ENCODE measurements at places on chromosomes 6 and 20.

DNA sequence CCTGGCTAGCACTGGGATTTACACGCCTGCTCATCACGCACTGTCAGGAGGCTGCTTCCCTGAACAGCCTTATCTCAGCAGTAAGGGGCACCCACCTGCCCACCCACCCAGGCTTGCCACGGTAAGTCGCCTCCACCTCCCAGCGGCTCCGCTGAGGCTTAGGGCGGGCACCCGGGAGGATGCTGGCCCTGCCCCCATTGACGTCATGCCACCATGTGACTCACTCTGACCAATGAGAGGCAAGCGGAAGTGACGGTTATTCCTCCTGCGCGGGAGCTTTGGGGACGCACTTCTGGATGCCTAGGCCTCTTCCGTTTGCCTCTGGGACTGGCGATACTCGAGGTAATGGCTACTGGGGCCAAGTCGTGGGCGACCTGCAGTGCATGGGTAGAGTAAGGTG is 256.8 kb downstream of the QKI start:
- ATAC-seq: peak; percentile 16

DNA sequence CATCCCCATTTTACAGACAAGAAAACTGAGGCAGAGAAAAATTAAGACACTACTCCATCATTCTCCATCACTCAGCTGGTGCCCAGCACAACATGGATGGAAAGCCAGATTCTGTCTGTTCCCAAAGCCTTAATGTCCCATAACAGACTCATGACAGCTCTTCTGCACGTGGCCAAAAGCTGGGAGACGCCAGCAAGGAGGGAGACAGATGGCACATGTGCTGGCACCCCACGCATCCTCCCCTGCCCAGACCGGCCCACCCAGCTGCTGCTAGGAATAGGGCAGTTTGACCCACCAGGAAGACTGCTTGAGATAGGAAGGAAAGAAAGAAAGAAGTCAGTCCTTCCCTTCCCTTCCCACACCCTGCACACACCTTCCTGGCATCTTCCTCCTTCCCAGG is 96.3 kb downstream of the PREX1 start:
- no peak for ATAC-seq

- no peak for ATAC-seq
Measured at GRCh38 chr6:43921548-43922425, 151.8 kb downstream of the VEGFA start.

- ATAC-seq: peak; percentile 12
Measured at GRCh38 chr6:4017834-4018170, 61.1 kb downstream of the FAM217A start.

DNA sequence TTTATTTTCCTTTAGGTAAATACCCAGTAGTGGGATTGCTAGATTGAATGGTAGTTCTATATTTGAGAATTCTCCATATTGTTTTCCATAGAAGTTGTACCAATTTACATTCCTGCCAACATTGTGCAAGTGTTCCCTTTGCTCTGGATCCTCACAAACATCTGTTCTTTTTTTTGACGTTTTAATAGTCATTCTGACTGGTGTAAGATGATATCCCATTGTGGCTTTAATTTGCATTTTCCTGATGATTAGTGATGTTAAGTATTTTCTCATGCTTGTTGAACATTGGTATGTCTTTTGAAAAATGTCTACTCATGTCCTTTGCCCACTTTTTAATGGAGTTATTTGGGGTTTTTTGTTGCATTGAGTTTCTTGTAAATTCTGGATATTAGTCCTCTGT is 85.6 kb downstream of the UBE3D start:
- no peak for ATAC-seq

- ATAC-seq: no peak
Measured at GRCh38 chr6:27565839-27566779, 93.2 kb upstream of the ZNF184 start.

- ATAC-seq: no peak
Measured at GRCh38 chr6:34514593-34515472, 41.3 kb downstream of the SPDEF start.

DNA sequence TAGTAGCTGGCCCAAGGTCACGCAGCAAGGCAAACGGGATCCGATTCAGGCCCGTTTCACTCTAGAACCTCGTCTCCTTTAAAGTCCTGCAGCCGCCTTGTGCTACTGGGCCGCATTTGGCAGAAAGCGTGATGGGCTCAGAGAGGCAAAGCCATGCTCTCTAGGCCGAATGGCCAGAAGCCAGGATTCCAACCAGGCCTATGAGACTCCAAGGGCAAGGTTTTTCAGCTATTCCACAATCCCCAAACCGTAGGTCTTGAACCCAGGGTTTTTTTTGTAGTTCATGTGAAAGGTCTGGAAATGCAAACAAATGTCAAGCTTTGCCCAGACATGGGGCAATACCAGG is 174.1 kb downstream of the PREX1 start:
- no peak for ATAC-seq

GRCh38 chr6:41049521-41049920 is 3.5 kb upstream of the APOBEC2 start:
- ATAC-seq: no peak

DNA sequence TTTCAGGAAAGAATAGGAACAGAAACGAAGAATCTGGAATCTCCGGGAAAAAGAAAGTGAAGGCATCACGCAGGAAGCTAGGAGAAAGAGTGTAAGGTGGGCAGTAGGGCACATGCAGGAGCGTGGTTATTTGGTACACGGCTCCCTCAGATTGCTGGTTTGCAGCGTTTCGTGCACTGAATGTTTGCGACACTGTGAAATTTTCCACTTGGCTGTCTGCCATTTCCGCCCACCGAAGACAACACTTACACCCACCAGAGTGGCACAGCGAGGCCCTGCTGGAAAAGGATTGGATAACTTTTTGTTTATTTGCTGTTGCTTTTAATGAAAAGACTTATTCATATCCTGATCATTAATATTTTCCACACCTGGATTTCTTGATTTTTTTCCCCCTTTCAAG is 248.3 kb downstream of the GMPR start:
- no peak for ATAC-seq

DNA sequence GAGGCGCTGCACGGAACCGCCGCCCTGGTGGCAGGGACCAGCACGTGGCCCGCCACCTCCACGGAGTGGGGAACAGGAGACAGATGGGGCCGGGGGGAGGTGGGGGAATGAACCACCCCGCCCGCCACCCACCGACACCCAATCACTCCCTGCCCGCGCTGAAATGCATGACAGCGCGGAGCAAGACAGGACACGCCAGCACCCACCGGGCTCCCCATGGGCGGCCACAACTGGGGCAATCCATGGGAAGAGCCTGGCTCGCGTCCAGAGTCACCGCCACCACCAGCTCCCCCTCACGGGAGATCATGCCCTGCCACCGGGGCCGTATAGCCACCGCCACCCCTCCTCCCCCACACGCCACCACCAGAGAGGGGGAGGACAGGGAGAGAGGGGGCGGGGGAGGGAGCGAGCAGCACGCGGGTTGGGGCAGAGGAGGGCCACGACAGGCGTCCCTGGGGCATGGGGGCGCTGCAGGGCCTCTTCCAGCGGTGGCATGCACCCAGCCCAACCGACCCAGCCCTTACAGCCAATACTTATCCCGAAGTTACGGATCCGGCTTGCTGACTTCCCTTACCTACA is 744.3 kb upstream of the DEFB115 start:
- no peak for ATAC-seq

- peak; percentile 30 for ATAC-seq
Measured at GRCh38 chr6:156686301-156686994, 90.7 kb upstream of the ARID1B start.

- ATAC-seq: no peak
Measured at GRCh38 chr6:122416825-122417224, 17.4 kb downstream of the HSF2 start.

GRCh38 chr6:145360865-145361264 is 374.5 kb downstream of the EPM2A start:
- no peak for ATAC-seq

- no peak for ATAC-seq
Measured at GRCh38 chr6:32623693-32624092, 13.5 kb upstream of the HLA-DQA1 start.

GRCh38 chr6:159152782-159153181 is 16.4 kb upstream of the FNDC1 start:
- no peak for ATAC-seq

GRCh38 chr6:168126566-168127383 is 47.8 kb upstream of the FRMD1 start:
- no peak for ATAC-seq

GRCh38 chr6:87066449-87067333 is 28.2 kb downstream of the CGA start:
- no peak for ATAC-seq

DNA sequence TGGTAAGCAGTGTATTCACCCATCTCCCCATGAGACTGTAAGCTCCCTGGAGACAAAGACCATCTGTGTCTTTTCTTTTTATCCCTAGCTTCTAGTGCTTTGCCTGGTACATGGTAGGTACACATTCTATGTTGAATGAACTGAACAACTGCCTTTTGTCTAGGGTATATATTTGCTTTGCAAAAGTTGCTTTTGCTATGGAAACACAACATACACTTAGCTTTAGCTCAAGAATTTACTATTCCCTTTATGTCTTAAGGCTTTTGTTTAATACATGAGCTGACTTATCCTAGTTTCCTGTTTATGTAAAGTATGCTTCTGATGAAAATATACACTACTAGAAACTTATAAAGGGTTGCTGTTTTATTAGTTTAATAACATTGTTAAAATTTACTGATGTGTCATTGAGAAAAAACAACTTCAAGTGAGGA is 198.2 kb downstream of the PRL start:
- ATAC-seq: no peak

DNA sequence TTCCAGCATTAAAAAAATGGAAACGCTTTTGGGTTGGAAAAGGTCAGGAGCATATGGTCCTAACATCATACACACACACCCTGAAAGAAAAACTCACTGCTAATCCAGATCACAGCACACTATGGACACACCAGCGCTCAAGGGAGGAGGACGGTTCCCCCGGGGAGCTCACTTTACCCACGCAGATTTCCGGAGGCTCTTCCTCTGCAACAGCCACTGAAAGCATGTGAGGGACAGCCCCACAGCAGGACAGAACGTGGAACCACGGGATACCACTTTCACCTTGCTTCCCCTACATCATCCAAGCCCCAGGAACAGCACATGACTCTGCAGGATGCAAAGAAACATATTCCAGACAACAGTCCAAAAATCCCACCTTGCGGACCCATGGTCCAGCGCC is 13.2 kb downstream of the SNHG17 start:
- ATAC-seq: no peak
